ENCODE measurements at places on chromosomes 1 and 21.

DNA sequence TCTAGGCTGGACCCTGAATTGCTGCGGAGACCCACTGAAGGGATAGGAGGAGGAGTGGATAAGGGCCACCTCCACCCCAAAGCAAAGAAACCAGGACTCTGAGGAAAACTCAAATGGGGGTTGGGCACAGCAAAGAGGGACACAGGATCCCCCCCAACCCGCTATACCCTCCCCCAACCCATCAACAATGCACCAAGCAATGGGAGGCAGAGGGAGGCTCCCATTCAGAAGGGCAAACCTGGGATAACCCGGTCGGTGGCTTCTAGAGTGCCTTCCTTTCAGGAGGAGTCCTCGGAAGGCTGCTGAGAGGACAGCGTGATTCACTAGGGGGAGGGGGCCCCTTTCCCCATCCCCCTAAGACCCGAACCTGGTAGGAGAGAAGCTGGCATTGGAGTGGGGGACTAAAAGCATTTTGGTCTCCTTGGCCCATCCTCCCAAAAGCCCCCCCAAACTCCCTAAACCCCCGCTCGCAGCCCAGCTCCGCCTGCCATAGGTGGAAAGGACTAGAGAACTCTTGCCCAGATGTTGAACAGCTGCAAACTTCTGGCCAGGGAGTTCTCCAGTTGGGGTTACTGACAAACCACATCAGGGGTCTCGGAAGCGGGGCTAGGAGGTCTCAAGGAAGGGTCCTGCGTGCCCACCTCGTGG, 1.3 kb downstream of the MEF2D start:
- peak; percentile 27 for DNase-seq

- DNase-seq = no peak
These were observed 178.1 kb upstream of the PBX1 start for GRCh38 chr1:164380893-164381292.

GRCh38 chr1:174058624-174059023, 36.5 kb upstream of the RC3H1 start:
- no peak for DNase-seq

GRCh38 chr1:234901491-234902049, 227.1 kb downstream of the TOMM20 start:
- DNase-seq = no peak
